ENCODE measurements at places on chromosomes 1 and 21.

GRCh38 chr1:24111996-24112779, at the start of gene MYOM3:
Gene MYOM3, minus strand, starts transcription at chr1:24112135. Its CDS starts 3,499 bp downstream, at chr1:24108636.
- peak; percentile 6 for DNase-seq

GRCh38 chr1:6979003-6979613, 193.9 kb downstream of the CAMTA1 start:
- no peak for DNase-seq

- DNase-seq: no peak
Observed at GRCh38 chr1:192698731-192699130, 62.8 kb downstream of the RGS13 start.

- no peak for DNase-seq
Observed at GRCh38 chr1:157937744-157938143, 55.7 kb upstream of the KIRREL1 start.

DNA sequence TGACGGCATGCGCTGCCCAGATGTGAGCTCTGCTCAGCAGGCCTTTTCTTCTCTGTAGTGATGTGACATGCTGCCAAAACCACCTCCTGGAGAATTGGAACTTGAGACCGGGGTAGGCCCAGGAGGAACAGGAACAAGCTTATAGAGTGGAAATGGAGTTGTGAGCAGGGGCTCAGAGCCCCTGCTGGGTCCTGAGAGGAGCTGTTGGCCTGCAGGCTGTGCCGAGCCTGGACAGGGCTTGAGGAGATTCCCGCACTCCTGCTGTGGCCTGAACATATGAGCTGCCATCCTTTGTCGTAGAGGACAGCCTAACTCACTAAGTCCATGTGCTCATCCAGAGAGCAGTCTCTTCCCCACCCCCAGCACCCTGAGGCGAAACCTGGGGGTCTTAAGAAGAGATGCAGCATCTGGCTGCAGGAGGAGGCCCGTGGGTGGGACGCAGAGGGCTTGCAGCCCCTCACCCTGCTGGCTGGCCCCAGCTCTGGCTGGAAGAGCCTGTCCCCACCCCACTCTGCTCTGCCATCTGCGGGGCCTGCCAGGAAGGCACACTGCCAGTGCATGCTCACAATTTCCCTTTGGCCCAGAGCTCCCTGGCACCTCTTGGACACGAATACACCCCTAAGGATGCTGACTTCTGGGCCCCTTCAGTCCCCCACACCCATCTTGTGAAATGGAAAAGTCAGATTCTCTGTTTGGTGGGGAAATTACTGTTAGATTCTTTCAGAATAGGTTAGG, 42.5 kb downstream of the PTPRF start:
- DNase-seq: no peak

- DNase-seq: no peak
Observed at GRCh38 chr1:87436534-87436933, 107.9 kb downstream of the LMO4 start.

- DNase-seq: no peak
Observed at GRCh38 chr1:221101807-221102605, 222.8 kb downstream of the HLX start.

GRCh38 chr1:7447093-7447492, 324.0 kb upstream of the VAMP3 start:
- no peak for DNase-seq

- DNase-seq: no peak
Observed at GRCh38 chr1:206839857-206840256, 25.6 kb upstream of the IL20 start.

- DNase-seq: no peak
Observed at GRCh38 chr1:205703072-205703471, 22.8 kb upstream of the SLC45A3 start.

GRCh38 chr1:209443975-209444651, 139.4 kb upstream of the CAMK1G start:
- no peak for DNase-seq

- no peak for DNase-seq
Observed at GRCh38 chr1:56573311-56573710, 6.1 kb downstream of the PLPP3 start.

GRCh38 chr1:90781534-90781933, 64.4 kb upstream of the BARHL2 start:
- no peak for DNase-seq

GRCh38 chr1:47901001-47901575, 96.1 kb downstream of the TRABD2B start:
- no peak for DNase-seq

- no peak for DNase-seq
Observed at GRCh38 chr1:210445931-210446330, 117.2 kb downstream of the HHAT start.

GRCh38 chr1:40784141-40784770, 669 bp downstream of the KCNQ4 start:
- DNase-seq: no peak

DNA sequence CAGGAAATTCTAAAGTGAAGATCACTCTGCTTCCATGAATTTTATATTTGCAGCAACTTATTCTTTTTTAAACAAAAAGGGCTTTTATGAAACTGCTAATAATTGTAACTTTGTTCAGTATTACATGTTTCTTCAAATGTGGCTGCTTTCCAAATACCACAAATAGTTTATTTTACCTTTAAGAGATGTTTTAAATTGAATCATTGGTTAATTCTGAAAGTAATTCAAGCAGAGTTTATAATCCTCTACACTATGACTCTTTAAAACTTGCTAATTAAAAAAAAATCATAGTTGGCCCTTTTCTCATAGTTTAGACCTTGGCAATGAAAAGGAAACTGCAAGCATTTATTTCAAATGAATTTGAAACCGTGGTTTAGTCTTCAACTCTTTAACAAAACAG, 59.6 kb downstream of the SDCCAG8 start:
- no peak for DNase-seq

DNA sequence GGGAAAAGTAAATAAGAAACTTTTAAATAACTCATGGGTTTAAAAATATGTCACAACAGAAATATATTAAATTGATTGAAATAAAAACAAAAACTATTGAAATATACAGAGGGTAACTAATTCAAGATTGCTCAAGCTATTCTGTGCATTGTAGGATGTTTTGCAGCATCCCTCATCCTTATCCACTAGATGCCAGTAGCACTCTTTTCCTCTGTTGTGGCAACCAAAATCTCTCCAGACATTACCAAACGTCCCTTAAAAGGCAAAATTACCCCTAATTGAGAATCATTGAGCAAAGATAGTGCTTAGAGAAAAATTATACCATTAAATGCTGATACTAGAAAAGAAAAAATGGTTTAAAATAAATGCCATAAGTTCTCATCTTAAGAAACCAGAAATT, 682.6 kb downstream of the RWDD3 start:
- no peak for DNase-seq

- no peak for DNase-seq
Observed at GRCh38 chr1:7873801-7874795, 21.2 kb upstream of the UTS2 start.

- DNase-seq: no peak
Observed at GRCh38 chr1:222390181-222390580, 157.7 kb downstream of the HHIPL2 start.

- DNase-seq: no peak
Observed at GRCh38 chr1:6513320-6513801, 21.9 kb upstream of the PLEKHG5 start.

GRCh38 chr1:156172696-156173470, 19.5 kb downstream of the SEMA4A start:
- no peak for DNase-seq

DNA sequence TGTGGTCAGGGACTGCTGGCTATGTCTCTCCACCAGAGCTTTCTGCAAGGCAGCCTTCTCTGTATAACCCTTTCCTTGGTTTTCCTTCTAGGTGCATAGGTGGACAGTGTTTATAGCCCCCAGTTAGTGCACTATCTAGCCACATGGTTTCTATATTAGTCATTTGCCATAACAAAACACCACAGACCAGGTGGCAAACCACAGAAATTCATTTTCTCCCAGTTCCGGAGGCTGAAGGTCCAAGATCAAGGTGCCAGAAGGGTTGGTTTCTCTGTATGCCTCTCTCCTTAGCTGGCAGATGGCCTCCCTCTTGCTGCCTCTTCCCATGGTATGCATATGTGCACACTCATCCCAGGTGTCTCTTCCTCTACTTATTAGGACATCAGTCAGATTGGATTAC, 106.4 kb downstream of the KAZN start:
- DNase-seq: no peak

DNA sequence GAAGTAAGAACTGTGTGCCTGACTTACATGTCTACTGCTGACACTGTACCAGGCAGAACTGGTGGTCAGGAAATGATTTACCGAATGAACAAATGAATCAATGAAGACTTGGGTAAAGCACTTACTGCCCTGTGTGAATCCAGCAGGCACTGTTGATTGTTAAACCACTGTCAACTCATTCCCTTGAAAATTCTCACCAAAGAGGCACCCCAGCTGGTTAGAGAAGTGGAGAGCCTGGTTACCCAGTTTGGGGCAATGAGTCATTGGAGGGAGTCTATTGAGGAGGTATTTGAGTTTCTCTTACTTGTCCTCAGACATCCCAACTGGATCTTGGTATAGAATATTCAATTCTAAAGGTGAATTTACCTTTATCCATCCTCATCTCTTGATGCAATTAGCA, 34.2 kb downstream of the JUN start:
- DNase-seq: no peak

GRCh38 chr1:67439277-67440029, 9.3 kb upstream of the SERBP1 start:
- no peak for DNase-seq

GRCh38 chr1:165116171-165116570, 240.3 kb downstream of the LMX1A start:
- no peak for DNase-seq

GRCh38 chr1:2547210-2548067, 8.7 kb upstream of the TNFRSF14 start:
- DNase-seq: no peak

- DNase-seq: no peak
Observed at GRCh38 chr1:108686614-108687313, 5.3 kb upstream of the PRPF38B start.

- no peak for DNase-seq
Observed at GRCh38 chr21:28910280-28910887, 82.3 kb downstream of the LTN1 start.

- DNase-seq: no peak
Observed at GRCh38 chr1:176416777-176417176, 46.2 kb upstream of the PAPPA2 start.

- peak; percentile 3 for DNase-seq
Observed at GRCh38 chr1:222097588-222097987, 355.7 kb upstream of the DUSP10 start.

DNA sequence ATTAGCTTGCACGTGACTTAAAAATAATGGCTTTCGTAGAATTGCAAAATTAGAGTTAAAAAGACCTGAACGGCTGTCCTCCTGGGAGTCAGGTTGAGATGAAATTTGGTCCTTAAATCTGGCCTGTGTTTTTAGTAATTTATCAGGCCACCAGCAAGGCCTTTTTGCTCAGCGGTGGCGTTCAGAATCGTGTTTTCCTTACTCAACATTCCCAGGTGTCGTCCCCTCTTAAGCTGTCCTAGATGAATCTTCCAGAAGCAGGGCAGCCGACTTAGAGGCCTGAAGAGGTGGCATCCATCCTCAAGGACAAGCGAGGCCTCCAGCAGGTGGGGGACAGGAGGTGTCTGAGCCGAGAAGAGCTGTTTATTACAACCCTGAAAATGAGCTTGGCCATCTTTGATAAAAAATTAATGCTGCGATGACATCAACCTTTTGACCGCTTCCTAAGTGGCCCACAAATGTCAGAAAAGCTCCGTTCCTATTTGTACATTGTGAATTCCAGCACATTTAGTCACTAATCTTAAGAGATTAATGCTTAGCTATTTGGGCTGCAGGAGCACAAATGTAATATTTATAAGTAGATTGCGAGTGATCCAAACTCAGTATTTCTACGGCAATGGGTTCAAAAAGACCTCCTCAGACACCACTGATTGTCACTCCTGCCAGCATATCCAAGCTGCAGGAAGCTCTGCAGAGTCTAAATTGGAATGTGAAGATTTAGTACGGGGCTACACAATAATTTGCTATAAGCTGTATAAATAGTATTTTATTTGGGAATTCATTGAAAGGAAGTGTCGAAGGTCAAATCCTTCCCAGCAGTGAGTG, 344.1 kb upstream of the VAMP3 start:
- no peak for DNase-seq

- no peak for DNase-seq
Observed at GRCh38 chr1:185281245-185281644, 35.8 kb downstream of the IVNS1ABP start.

DNA sequence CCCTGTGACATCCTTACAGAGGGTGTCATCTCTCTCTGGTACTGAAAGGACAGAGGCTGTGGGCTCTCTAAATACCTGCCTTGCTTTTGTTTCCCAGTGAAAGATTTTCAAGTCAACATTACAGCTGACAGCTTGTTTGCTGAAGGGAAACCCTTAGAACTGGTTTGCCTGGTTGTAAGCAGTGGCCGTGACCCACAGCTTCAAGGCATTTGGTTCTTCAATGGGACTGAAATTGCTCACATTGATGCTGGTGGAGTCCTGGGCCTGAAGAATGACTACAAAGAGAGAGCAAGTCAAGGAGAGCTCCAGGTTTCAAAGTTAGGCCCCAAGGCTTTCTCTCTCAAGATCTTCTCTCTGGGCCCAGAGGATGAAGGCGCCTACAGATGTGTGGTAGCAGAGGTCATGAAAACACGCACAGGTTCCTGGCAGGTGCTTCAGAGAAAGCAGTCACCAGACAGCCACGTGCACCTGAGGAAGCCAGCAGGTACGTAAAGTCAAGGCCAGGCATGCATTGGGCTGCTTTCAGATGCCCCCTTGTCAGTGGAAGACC, 11.8 kb downstream of the CD101 start:
- no peak for DNase-seq

- no peak for DNase-seq
Observed at GRCh38 chr1:81118550-81118949, 682.2 kb upstream of the ADGRL2 start.

DNA sequence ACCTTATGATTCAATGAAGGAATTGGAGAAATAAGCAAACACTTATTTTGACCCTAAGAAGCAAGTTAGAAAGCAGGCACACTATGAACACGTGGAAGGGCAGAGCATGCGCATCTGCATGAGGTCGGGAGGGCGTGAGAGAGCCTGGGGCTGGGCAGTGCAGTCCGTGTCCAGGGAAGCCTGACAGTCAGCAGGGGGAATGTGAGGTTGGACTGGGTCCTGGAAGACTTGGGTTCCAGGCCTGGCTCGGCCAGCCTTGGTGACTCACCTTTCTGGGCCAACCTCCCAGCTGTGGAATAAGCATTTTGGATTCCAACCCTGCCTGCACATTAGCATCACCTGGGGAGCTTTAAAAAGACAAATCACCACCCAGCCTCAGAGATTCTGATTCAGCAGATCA, 26.6 kb upstream of the LMX1A start:
- no peak for DNase-seq

- no peak for DNase-seq
Observed at GRCh38 chr1:212915245-212916091, 34.9 kb upstream of the VASH2 start.

DNA sequence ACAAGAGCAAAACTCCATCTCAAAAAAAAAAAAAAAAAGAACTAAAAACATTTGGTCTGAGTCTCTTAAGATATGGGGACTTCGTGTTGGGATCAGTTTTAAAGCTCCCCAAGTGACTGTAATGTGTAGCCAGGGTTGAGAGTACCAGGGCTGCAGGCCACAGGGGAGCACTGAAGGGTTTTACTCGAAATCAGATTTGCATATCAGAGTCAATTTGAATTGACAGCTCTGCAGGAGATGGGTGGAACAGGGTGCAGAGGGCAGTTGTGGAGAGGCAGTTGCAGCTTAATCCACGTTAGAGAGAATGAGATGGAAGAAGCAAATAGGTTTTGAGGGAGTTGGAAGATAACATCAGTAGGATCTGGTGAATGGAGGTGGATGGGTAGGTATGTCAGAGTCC, 20.6 kb upstream of the ELOA start:
- DNase-seq: no peak

- peak; percentile 80 for DNase-seq
Observed at GRCh38 chr1:46248122-46248920, 758 bp downstream of the RAD54L start.

GRCh38 chr21:31624181-31624580, 35.3 kb upstream of the SOD1 start:
- no peak for DNase-seq

Measured in hematopoietic multipotent progenitor cell treated with erythropoietin and hydrocortisone succinate and interleukin-3 and kit ligand, for 15 days (in vitro differentiated cells).